ENCODE measurements at places on chromosomes 3 and 15.

DNA sequence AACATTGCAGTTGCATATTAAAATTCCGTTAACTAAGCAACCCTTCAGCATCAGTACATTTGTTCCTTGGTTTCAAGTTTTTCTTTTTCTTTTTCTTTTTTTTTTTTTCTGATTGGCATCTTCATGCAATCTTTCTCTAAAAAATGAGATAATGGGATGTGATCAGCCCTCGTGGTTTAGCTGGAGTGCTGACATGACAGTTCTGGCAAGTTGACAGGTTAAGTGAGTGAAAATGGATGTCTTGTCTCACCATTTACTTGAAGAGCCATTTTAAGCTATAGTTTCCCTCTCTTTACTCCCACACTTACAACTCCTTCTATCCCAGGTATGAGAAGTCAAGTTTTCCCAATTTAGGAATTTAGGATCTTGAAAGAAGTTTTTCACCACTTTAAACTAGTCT, 495.2 kb downstream of the ROBO2 start:
- DNase-seq, result no peak

GRCh38 chr3:51975852-51976549, 1.1 kb downstream of the ABHD14A start:
- no peak for DNase-seq

GRCh38 chr3:45104715-45105711, 41.2 kb downstream of the CDCP1 start:
- DNase-seq, result no peak

DNA sequence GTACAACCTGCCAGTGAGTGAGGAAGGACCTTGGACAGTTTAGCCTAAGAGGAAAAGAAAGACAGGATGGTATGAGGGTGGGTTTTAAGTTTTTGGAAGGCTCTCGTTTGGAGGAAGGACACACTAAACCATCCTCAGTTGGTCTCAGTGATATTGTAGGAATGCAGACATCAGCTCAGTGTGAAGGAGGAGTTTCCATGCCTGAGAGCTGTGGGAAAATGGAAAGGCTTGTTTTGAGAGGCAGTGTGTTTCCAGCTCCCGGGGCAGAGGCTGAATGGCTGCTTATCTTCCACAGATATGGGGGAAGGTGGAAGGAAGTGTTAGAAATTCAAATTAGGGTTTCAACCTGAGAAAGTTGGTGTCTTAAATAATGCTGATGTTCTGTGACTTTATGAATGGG, 89.6 kb upstream of the MYZAP start:
- no peak for DNase-seq

- DNase-seq, result no peak
Measured at GRCh38 chr15:32701863-32702262, 15.9 kb upstream of the GREM1 start.

DNA sequence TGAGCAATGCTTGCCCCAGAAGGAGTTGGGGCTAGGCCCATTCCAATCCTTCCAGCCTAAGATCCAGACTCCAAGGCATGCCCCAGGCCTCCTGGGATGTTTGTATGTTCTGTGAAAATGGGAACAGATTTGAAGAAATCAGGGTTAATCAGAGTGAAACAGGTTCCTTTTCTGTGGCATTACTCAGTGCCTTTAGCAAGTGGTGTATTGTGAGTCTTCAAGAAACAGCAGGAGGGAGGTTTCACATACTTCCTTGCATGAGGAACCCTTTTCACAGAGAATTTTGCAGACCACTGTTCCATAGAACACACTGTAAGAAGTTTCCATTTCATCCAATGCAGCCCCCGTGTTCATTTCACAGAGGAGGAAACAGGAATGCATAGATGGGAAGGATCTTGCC, 8.4 kb upstream of the CDC25A start:
- no peak for DNase-seq
